HEK293T (cell line): ENCODE measurements at places on chromosomes 12 and 14.

GRCh38 chr14:54556535-54556934, 10.4 kb upstream of the SAMD4A start:
- no peak for DNase-seq

GRCh38 chr14:96589577-96589976, 87.4 kb downstream of the PAPOLA start:
- no peak for DNase-seq

DNA sequence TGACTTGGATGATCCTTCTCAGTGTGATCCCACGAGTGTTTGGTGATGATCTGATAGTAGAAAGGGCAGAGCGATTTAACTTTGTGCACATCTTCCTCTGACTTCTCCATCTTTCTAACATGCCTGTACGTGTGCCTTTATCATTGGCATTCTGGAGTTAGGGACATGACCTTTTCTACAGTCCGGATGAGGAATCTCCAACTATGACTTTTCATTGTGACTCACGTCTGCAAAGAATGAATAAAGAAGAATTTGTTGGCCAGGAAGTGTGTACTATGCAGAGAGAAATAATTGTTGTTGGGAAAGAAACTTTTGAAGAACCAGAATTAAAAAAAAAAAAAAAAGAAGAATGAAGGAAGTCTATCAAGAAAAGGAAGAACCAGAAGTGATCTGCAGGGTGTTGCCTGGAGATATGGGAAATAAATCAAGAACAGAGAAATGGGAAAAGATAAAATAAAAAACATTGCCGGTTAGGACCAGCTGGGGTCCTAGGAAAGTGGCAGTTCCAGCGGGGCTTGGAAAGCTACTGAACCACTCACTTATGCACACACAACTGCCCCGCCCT, 25.3 kb downstream of the PPFIBP1 start:
- no peak for DNase-seq

GRCh38 chr12:108307006-108307405, 32.1 kb downstream of the CMKLR1 start:
- no peak for DNase-seq

DNA sequence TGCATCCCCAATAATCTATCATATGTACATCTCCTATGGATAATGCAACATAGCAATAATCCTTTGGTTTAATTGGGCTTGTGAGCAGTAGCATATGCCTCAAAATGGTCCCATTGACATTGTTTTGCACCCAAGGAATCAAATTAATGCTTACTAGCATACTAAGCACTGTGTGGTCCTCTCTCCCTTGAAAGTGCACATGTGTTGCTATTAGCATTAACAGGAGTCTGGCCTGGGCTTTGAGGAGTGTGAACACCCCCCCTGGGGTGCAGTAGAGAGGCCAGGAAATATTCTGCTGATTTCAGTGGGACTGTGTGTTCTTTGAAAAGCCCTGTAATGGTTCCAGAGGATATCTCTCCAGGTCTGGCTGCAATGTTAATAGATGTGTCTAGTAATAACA, 1148.4 kb downstream of the VRK1 start:
- DNase-seq: no peak

GRCh38 chr12:100138048-100138802, 4.4 kb downstream of the BLTP3B start:
- DNase-seq: no peak

GRCh38 chr12:124919521-124920352, 5.3 kb upstream of the UBC start:
- DNase-seq: no peak

GRCh38 chr12:109863847-109864712, 16.3 kb downstream of the GLTP start:
- no peak for DNase-seq

- no peak for DNase-seq
These were observed 288.4 kb downstream of the CACNA1C start for GRCh38 chr12:2341051-2341751.

GRCh38 chr14:24944800-24945199, 105.1 kb downstream of the STXBP6 start:
- DNase-seq: no peak

GRCh38 chr14:85601246-85601645, 71.3 kb downstream of the FLRT2 start:
- DNase-seq: no peak

- no peak for DNase-seq
These were observed 33.0 kb upstream of the ATP2A2 start for GRCh38 chr12:110248096-110248447.

DNA sequence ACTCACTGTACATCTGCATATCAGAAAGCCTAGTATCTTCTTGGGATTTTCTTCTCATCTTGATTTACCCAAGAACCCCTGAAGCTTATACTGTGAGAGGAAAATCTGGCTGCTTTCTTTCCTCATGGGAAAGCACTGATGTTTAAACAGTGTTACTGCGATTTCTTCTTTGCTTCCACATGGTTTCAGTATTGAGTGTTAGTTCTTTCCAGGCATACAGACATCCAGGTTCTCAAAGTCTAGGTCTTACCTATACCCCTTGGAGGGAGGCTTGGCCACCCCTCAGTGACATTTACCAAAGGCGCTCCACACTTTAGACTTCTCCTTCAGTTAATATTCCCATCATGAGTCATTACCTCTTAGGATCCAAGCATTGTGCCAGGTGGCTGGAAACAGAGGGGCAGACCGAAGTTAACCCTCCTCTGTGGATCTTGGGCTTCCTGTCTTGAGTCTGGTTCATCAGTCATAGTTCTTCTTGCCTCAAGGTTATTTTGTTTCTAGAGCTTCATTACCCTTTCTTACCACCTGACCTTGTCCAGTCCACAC, 79.1 kb downstream of the TMEM117 start:
- peak; percentile 12 for DNase-seq

GRCh38 chr12:3752096-3752709, 706 bp downstream of the CRACR2A start:
- no peak for DNase-seq

- peak; percentile 27 for DNase-seq
These were observed 111.9 kb downstream of the LRRK2 start for GRCh38 chr12:40336573-40337199.
